ENCODE measurements at places on chromosomes 2 and 18. TPM values are rescaled to one million over a fixed set of nuclear protein-coding genes. Genes with fewer than 3 reads are reported as not detected.

GDF7 gene
- not detected for total RNA-seq

HOXD10 gene
- total RNA-seq: not detected

DNA sequence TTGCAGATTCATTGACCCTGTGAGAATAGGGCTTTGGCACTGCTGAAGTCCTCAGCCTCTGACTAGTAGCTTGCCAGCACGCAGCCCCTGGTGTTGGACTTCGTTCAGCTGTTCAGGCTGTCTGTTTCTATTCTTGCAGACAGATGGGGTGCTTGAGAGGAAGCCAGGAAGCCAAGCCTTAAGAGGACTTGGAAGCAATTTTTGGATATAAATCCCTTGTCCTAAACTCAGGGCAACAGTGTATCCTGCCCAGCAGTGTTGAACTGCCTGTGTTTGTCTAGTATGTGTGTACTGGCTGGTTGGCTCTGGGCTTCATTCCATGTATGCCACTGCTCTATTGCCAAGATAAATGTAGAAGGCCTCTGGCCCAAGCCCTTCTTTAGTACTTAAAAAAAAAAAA, 108.6 kb downstream of the COMMD1 start:
- DNase-seq: peak; percentile 6
- H3K4me3 ChIP-seq: no peak overlapping the region
- no peaks in the 10 kb centered on the region for H3K36me3 ChIP-seq
- H3K27me3 ChIP-seq: no peaks in the 10 kb centered on the region

TRMT61B gene
- total RNA-seq: 21.7 TPM

CFC1 gene
- not detected for total RNA-seq

DNA sequence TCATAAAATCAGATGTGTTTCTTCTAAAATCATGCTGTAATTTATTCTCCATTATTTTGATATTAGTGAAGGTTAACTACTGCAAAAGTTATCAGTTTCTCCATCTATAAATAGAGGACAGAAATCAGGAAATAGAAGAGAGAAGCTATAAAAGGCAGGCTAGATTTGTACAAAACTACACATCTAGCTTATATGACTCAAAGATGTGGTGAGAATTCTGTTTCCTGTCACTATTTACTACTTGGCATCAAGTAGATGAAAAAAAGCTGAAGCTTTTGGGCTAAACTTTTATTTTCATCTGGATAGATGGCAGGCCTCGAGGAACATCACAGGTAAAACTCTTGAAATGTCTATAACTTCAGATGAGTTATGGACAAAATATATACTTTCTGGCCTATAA, 49.8 kb upstream of the NAB1 start:
- peaks cover 9% of the 10 kb centered on the region for H3K4me1 ChIP-seq
- 0 out of 2 replicates have a peak overlapping the region, but pooled peaks have one; percentile 5 for H3K27ac ChIP-seq
- DNase-seq: no peak
- H3K36me3 ChIP-seq: no peaks in the 10 kb centered on the region

GCG gene
- total RNA-seq: not detected

RAB27B gene
- 13.2 TPM for total RNA-seq

- H3K27me3 ChIP-seq: peaks cover 54% of the 10 kb centered on the region
- H3K4me3 ChIP-seq: no peak overlapping the region
- DNase-seq: no peak
- no peaks in the 10 kb centered on the region for H3K36me3 ChIP-seq
- peak overlapping the region; percentile 8 for H3K27ac ChIP-seq
- no peaks in the 10 kb centered on the region for H3K4me1 ChIP-seq
Observed at GRCh38 chr18:394987-395362, 105.5 kb downstream of the COLEC12 start.

C2orf66 gene
- total RNA-seq: 0.51 TPM

DNA sequence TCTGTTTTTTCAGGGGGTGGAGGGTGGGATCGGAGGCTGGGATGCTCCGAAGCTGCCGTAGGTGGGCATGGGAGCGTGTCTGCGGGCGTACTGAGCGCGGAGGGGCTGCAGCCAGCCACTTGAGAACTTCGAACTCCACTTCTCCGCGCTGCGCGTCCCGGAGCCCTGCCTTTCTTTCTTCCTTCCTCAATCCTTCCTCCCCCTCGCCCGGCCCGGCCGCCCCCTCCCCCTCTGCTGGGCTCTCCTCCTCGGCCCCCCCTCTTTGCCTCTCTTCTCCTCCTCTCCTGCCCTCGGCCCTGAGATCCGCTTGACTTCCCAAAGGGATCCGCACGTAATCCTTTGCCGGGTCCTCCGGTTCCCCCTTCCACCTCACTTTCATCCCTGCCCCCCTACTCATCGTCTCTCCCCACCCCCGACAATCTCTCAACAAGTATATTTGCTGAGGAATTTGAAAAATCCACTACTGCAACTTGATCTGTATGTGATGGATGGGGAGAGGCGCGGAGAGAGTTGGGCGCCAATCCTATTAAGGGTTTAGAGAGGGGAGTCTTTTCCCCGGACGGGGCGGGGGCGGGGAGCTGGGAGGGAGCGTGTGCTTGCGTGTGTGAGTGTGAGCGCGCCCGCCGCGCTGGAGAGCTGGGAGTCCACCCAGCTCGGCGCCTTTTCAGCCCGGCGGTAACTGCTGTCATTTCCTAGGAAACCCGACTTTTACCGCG, 1.1 kb downstream of the GLI2 start:
- peaks cover 24% of the 10 kb centered on the region for H3K4me1 ChIP-seq
- peak overlapping the region; percentile 36 for H3K27ac ChIP-seq
- H3K4me3 ChIP-seq: peak overlapping the region; percentile 79

DNA sequence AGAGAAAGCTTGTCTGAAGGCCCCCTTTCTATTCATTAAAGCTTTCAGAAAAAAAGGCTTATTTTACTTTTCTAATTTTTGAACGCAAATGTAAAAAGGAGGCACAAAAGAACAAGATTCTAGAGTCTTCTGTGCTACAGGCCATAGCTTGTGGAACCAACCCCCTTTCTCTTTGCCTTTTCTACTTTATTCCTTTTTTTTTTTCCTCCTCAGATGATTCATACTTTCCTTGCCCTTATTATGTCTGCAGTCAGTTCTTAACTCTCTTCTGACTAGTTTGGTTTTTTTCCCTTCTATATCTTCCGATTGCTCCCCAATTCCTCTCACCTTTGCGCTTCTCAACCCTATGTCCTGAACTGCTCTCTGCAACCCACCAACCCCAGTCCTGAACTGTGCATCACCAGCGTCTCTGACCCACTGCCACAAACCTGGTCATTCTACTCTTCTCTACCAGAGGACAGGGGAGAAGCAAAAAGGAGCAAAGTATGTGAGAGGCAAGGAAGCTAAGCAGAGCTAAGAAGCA, 56.9 kb upstream of the WIPF1 start:
- H3K27ac ChIP-seq: no peak overlapping the region
- no peaks in the 10 kb centered on the region for H3K27me3 ChIP-seq
- DNase-seq: no peak
- no peak overlapping the region for H3K4me3 ChIP-seq

WNT6 gene
- total RNA-seq: not detected

- H3K27me3 ChIP-seq: no peaks in the 10 kb centered on the region
- no peak for DNase-seq
- H3K27ac ChIP-seq: no peak overlapping the region
- H3K4me1 ChIP-seq: no peaks in the 10 kb centered on the region
- no peak overlapping the region for H3K4me3 ChIP-seq
- no peaks in the 10 kb centered on the region for H3K36me3 ChIP-seq
Observed at GRCh38 chr2:19272941-19273470, 85.4 kb downstream of the OSR1 start.

DNA sequence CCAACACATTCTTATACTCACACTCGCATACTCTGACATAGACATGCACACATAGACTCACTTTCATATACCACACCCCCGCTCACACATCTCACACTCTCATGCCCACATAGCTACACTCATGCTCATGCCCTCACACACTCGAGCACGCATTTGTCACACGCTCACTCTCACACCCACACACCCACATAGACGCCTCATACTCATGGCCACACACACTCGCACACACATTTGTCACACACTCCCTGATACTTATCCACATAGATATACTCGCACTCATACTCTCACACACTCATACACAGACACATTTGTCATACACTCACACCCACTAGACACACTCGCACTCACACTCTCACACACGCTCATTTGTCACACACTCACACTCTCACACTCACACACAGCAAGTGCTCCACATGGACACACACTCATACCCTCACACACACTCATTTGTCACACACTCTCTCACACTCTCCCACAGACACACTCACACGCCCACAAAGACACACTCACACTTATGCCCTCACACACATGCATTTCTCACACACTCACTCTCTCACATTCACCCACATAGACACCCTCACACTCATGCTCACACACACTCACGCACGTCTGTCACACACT, 50.9 kb downstream of the TNP1 start:
- peaks cover 6% of the 10 kb centered on the region for H3K27me3 ChIP-seq
- DNase-seq: no peak
- H3K36me3 ChIP-seq: no peaks in the 10 kb centered on the region
- no peak overlapping the region for H3K4me3 ChIP-seq

DNA sequence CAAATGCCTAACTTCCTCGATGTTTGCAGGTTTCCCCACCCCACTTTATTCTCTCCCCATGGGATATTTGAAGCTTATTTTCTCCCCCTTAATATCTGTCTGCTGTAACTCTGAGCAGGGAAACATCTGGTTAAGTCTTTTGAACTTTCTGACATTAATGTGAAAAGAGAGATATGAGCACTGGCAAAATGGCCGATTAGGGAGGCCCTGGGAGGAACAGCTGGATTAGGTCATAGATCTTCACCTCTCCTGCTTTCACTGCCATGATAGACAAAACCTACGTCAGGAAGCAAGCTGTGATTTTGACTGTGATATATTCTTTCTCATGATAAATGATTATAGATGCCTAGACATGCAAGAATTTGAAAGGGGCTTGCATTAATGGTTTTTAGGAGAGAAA, 43.6 kb downstream of the LYPD6B start:
- H3K27ac ChIP-seq: no peak overlapping the region
- peaks cover 38% of the 10 kb centered on the region for H3K27me3 ChIP-seq
- DNase-seq: no peak
- H3K36me3 ChIP-seq: no peaks in the 10 kb centered on the region
- no peaks in the 10 kb centered on the region for H3K4me1 ChIP-seq

GRCh38 chr2:20432714-20433113, 14.2 kb upstream of the RHOB start:
- no peak for DNase-seq
- no peak overlapping the region for H3K4me3 ChIP-seq
- no peaks in the 10 kb centered on the region for H3K36me3 ChIP-seq
- H3K27ac ChIP-seq: no peak overlapping the region
- peaks cover 13% of the 10 kb centered on the region for H3K4me1 ChIP-seq

- H3K27me3 ChIP-seq: no peaks in the 10 kb centered on the region
- H3K36me3 ChIP-seq: peaks cover 6% of the 10 kb centered on the region
- no peaks in the 10 kb centered on the region for H3K4me1 ChIP-seq
- H3K27ac ChIP-seq: no peak overlapping the region
- no peak overlapping the region for H3K4me3 ChIP-seq
Observed at GRCh38 chr2:159163930-159164329, 122.6 kb downstream of the WDSUB1 start.

DNA sequence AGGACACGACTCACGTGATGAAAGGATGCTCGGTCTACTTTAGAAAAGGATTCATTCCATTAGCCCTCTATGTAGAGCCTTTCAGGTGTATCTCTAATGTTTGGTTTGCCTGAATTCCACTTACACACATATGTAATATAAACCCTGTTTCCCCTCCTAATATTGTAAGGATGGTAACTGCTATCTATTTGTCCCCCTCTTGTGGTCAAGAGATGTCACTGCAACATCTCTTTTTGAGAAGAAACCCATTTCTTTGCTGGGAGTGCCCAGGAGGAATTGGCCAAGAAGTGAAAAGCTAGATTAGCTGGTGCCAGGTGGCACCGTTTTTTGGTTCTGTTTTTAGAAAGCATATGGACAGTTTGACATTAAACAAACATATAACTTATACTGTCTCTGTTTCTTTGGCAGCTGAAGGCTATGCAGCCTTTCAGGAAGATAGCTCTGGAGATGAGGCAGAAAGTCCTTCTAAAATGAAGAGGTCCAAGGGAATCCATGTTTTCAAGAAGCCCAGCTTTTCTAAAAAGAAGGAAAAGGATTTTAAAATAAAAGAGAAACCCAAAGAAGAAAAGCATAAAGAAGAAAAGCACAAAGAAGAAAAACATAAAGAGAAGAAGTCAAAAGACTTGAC, 41.2 kb downstream of the RALBP1 start:
- no peak overlapping the region for H3K4me3 ChIP-seq
- H3K27ac ChIP-seq: no peak overlapping the region
- no peaks in the 10 kb centered on the region for H3K27me3 ChIP-seq

NYAP2 gene
- not detected for total RNA-seq

TRABD2A gene
- total RNA-seq: 2.0 TPM

GRCh38 chr2:59684116-59684770, 869.2 kb downstream of the BCL11A start:
- peaks cover 10% of the 10 kb centered on the region for H3K4me1 ChIP-seq
- H3K27ac ChIP-seq: no peak overlapping the region
- H3K4me3 ChIP-seq: no peak overlapping the region
- DNase-seq: peak; percentile 49
- no peaks in the 10 kb centered on the region for H3K27me3 ChIP-seq

- no peak overlapping the region for H3K27ac ChIP-seq
- H3K4me1 ChIP-seq: no peaks in the 10 kb centered on the region
- no peak overlapping the region for H3K4me3 ChIP-seq
Observed at GRCh38 chr2:68172521-68172920, 14.8 kb downstream of the PNO1 start.

PSMG2 gene
- 93.6 TPM for total RNA-seq

TWIST2 gene
- total RNA-seq: 5.8 TPM

GRCh38 chr2:60867848-60868247, 13.5 kb upstream of the REL start:
- H3K4me1 ChIP-seq: no peaks in the 10 kb centered on the region
- H3K27ac ChIP-seq: no peak overlapping the region
- DNase-seq: no peak
- H3K4me3 ChIP-seq: no peak overlapping the region
- H3K27me3 ChIP-seq: no peaks in the 10 kb centered on the region

DNA sequence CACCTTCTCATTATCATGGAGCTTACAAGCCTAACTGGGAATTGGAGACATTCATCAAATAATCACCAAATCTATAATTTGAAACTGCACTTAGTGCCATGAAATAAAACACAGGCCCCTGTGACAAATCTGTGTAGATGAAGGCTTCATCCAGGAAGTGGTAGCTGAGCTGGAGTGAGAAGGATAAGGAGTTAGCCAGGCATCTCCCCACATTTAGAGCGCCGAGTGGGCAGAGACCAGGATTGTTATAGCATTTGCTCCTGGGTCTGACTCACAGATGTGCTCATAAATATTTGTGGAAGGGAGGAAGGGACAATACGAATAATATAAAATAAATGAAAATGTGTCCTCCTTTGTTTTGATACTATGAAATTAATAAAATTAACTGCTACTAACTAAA, 2.5 kb upstream of the MAT2A start:
- H3K27ac ChIP-seq: peak overlapping the region; percentile 97
- peaks cover 21% of the 10 kb centered on the region for H3K36me3 ChIP-seq
- H3K4me1 ChIP-seq: peaks cover 32% of the 10 kb centered on the region
- peak; percentile 87 for DNase-seq
- no peaks in the 10 kb centered on the region for H3K27me3 ChIP-seq

UGT1A10 gene
- not detected for total RNA-seq

- H3K36me3 ChIP-seq: no peaks in the 10 kb centered on the region
- H3K27ac ChIP-seq: no peak overlapping the region
- no peak overlapping the region for H3K4me3 ChIP-seq
- no peaks in the 10 kb centered on the region for H3K27me3 ChIP-seq
- peaks cover 4% of the 10 kb centered on the region for H3K4me1 ChIP-seq
Observed at GRCh38 chr2:73104933-73105332, 7.8 kb downstream of the RAB11FIP5 start.

GRCh38 chr2:145752091-145752806, 1232.3 kb upstream of the ZEB2 start:
- H3K27ac ChIP-seq: peak overlapping the region; percentile 71
- DNase-seq: peak; percentile 78
- H3K36me3 ChIP-seq: no peaks in the 10 kb centered on the region
- no peaks in the 10 kb centered on the region for H3K27me3 ChIP-seq
- peaks cover 30% of the 10 kb centered on the region for H3K4me1 ChIP-seq
- no peak overlapping the region for H3K4me3 ChIP-seq

IL1RL1 gene
- 4.9 TPM for total RNA-seq

ANKRD30BL gene
- not detected for total RNA-seq
